ENCODE measurements at places on chromosomes 7 and 10.

DNA sequence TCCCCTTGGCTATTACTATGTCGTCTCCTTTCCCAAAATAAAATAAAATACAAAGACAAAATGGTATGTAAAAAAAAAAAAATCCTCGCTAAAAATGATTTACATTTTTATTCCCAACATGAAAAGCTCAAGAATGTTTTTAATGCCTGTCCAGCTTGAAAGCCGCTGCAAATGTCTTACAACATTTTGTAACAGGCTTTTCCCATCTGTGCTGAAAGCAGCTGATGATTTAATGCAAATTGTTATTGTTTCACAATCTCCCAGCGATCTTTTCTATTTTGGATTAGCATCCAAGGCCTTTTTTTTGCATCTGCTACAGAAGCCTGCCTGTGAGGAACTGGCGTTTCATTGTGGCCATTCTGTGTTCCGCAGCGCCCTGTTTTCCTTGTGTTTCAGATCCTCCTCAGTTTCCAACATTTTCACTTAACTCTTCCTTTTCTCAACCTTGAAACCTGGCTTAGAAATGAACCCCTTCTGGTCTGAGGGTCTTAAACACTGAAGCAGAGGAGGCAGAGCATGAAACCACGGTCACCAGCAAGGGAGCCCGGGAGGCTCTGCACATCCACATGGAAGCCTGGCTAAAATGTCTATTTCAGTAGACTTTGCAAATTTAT lies 712.1 kb downstream of the PARD3 start:
- no peak for DNase-seq

- no peak for DNase-seq
These were observed 119.6 kb downstream of the INPP5A start for GRCh38 chr10:132657127-132657706.

GRCh38 chr10:71697938-71698709 lies 21.5 kb downstream of the C10orf105 start:
- DNase-seq: peak; percentile 65

GRCh38 chr7:97179454-97180104 lies 62.1 kb downstream of the SDHAF3 start:
- peak; percentile 57 for DNase-seq

DNA sequence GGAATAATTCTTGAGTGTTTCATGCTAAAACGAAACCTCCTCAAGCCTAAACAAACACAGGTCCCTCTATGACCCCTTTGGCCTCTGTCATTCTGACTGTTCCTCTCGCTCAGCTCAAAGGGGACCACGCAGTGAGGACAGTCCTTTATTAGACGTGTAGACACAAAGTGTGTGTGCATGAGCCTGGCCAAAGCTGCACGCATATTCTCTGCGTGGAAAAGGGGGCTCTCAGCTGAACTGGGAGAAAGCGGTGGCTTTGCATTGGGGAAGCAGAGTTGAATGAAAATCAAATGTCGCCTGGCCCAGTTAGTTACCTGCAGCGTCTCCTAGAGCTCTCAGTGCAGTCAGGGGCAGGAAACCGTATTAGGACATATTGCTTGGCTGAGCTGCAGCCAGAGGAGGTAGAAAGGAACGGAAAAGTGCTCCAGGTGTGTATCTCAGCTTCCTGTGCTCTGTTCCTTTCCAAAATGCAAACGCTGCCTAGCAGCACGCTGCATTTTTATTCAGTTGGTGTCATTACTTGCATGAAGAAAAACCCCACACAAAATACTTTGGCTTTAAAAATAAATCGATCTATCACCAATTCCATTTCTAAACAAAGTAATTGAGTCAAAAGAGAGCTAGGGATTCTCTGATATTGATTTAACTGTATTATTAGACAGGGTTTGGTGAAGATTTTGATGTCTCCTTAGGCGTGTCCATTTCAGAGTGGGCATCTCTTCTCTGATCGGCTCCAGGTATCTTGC lies 4.9 kb downstream of the GATA3 start:
- no peak for DNase-seq

DNA sequence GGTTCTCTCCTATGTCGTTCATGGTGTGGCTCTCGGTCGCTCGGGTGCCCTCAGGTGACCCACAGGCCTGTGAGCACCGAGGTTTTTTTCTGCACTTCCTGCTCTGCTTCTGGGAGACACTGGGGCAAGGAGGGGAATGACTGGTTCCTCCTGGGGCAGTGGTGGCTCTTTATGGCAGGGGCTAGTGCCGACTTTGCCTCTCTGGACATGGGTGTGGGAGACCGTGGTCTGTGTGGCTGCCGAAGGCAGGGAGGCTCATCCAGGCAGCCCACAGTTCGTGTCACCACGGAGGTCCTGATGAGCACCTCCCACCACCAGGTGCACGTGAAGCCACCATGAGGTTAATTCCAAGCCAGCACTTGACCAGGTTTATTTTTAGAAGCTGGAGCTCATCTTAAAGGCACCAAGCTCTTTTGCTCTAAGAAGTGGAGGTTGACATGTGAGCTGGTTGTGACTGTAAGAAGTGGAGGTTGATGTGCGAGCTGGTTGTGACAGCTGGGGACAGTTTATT lies 24.7 kb upstream of the DPYSL4 start:
- peak; percentile 60 for DNase-seq

DNA sequence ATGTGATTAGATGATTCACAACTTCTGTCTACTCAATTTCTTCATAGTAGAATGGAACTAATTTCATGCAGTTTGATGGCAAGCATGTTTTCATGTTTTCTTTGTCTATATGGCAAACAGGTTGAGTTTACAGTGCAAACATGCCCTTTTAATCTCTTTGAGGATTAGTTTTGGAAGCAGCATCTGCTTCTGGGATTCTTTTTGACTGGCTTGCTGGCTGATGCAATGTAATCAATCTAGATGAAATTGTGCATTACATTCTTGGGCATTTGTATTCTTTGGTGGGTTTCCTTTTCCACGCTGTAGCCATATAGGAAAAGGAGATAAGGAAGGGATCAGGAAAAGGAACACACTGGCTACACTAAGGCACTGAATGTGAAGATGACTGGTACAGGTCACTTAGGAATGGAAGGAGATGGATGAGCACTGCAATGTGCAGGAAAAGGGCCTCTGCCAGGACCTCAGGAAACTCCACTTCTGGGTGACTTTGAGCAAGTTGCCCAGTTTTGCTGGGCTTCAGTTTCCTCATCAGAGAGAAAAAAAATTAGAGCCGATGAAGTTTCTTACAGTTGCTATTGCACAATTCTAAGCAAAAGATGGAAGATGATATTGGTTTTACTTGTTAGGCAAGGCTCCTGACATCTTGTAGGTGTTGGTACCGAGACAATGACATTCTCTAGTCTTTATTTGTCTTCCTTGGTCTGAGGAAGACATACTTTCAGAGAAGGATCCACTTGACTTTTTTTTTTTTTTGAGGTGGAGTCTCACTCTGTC lies 269.1 kb downstream of the SUGCT start:
- DNase-seq: no peak

DNA sequence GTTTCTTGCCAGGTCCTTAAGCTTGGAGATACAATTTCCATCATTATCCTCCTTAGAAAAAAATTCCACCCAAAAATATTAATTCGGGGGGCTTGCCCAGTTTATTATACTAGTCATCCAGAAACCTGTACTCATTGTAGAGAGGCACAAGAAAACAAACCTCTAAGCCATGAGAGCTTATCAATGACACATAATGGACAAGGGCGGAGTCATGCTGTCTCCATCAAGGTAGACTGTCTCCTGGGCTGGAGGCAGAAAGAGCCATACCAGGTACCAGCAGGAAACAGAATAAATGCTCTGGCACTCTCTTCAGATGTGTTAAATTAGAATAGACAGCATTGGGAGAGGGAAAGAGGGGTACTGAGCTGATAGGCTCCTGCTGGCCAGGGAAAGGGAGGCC lies 69.8 kb upstream of the GSDME start:
- DNase-seq: peak; percentile 56

GRCh38 chr7:154750353-154750801 lies 252.5 kb downstream of the PAXIP1 start:
- no peak for DNase-seq

DNA sequence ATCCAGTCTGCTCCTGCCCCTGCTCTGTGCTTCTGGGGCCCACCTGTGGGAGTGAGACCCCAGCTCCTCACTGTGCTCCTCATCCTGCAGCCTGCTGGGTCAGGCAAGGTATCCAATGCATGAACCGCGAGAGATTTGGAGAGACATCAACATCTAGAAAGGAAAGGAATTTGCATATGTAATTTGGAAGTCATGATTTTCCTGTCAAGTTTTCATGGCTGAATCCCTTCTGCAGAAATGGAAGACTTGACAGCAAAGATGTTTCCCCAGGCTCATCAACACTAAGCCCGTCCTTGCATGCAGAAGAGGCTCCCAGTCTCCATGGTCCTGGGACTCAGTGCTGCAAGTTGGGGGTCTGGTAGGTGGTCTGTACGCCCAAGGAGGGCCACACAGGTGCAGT lies 176.9 kb upstream of the GRB10 start:
- no peak for DNase-seq

DNA sequence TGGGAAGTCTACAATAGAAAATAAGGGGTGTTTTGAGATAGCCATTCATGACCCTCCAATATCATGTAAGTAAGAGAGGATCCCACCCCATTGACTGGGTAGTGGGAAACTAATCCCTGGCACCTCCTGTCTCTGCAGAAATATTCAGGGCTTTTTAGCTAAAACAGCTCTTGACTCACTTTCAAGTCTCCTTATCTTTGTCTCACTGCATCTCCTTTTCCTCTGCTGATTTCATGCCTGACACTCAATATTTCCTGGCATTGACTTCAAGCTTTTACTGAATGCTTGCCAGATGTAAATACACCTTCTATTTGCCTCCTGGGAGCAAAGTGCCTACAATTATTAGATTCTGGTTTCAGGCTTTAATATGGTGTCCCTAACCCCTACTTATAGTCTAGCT lies 57.1 kb downstream of the CHRM2 start:
- no peak for DNase-seq

DNA sequence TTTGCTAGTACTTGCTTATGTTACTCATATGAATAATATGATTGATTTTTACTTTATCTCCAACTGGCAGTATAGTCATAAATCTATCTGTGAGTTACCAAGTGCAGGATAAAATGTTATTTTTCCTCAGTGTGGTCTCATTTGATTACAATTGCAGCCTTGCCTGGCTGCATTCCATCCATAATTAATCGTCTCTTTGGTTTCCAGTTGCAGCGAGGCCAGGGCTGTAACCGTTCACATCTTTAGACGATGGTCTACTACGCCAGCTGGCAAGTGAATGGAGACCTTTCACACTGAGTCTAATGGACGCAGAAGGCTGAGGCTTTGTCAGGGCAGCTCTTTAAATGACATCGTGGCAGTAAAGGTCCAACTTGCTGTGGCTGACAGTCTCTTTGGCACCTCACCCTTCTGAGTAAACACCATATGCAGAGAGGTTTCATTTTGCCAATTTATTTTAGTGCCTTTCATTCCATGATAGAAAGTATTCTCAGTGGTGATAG lies 84.0 kb downstream of the ARL4A start:
- DNase-seq: no peak

GRCh38 chr7:33449847-33450246 lies 320.5 kb downstream of the BBS9 start:
- no peak for DNase-seq

DNA sequence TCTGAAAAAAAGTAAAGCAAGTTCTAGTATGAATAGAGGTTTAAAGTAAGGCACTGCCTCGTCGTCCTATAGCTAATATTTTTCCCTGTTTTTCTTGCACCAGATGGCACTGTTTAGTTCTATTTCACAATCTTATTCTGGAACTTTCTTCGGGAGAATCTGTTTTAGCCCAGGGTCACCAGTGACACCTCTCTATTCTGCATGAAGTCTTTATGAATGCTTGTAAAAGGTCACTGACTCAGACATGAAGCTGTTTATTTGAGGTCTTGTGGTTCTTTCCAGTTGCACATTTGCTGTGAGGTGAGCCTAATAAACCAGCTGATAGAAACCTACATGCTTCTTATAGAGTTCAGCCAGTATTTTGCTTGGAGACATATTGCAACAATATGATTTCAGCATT lies 444.3 kb downstream of the AUTS2 start:
- no peak for DNase-seq

GRCh38 chr7:139930286-139930965 lies 101.4 kb downstream of the TBXAS1 start:
- DNase-seq: no peak

GRCh38 chr10:128848810-128849209 lies 618.2 kb upstream of the MGMT start:
- DNase-seq: no peak

DNA sequence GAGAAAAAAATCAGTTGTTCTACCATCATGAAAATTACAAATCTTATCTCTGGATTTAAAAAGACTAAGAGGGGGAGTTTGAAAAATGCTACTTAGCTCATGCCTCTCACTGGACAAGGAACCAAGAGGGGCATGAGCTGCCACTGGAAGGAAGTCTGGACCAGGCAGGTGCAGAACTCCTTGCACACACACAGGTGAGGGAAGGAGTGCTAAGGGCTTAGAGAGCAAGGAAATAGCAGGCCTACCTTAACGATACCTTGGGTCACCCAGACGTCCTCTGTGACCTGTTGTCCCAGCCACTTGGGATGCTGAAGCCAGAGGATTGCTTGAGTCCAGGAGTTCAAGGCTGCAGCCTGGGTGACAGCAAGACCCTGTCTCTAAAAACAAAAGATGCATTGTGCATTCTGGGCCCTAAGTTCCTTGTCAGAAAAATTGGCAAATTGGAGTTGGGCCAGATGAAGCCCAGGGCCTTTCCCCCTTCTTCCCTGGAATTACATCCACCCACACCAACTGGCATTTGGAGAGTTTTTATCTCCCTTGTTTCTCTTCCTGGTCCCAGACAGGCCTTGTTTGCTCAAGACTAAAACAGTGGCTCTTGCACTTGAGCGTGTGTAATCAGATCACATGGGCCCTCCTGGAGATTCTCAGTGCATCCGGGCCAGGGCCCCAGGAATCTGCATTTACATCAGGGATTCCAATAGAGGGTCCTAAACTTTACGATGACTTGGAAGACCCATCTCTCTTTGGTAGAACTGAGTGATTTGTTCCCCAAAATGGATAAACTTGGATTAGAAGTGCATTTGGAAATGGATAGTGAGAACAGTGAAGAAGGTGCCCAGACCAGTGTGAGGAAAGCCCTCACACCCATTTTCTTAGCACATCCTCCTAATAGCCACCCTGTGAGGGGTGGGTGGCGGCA lies 3.0 kb downstream of the DDIT4 start:
- no peak for DNase-seq

- DNase-seq: no peak
These were observed 140.8 kb downstream of the GLCCI1 start for GRCh38 chr7:8109196-8110022.

DNA sequence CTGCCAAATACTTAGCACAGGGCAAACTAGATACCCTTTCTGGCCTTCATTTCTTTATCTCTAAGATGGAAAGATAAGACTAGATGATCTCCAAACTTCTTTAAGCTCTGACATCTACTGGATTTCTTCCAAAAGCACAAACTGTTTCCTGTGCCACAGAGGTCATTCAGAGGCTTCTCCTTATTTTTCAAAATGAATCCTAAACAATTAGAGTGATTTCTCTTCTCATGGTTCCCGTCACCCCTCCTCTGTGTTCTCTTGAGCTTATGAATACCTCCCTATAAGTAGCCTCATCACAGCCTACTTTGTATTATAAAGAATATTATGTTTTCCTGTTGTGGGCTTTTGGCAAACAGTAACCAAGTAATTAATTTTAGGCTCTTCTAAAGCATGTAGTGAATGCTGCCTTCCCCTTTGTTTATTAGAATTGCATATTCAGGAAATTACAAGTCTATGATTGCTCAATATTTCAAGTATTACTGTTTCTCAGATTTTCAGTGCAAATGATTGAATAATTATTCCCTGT lies 179.5 kb downstream of the REEP3 start:
- DNase-seq: no peak

Data from activated CD4-positive, alpha-beta T cell treated with anti-CD3 and anti-CD28 coated beads, Interleukin-10, Interleukin-2, amounts not matched to agents 100 ng/mL and 50 ng/mL, durations not matched to agents 16 hours and 8 hours (primary cell).